Adipocyte (in vitro differentiated cells): ENCODE measurements at places on chromosomes 13 and 19.

- DNase-seq, result no peak
These were observed 9.4 kb upstream of the DCUN1D2 start for GRCh38 chr13:113499936-113500335.

DNA sequence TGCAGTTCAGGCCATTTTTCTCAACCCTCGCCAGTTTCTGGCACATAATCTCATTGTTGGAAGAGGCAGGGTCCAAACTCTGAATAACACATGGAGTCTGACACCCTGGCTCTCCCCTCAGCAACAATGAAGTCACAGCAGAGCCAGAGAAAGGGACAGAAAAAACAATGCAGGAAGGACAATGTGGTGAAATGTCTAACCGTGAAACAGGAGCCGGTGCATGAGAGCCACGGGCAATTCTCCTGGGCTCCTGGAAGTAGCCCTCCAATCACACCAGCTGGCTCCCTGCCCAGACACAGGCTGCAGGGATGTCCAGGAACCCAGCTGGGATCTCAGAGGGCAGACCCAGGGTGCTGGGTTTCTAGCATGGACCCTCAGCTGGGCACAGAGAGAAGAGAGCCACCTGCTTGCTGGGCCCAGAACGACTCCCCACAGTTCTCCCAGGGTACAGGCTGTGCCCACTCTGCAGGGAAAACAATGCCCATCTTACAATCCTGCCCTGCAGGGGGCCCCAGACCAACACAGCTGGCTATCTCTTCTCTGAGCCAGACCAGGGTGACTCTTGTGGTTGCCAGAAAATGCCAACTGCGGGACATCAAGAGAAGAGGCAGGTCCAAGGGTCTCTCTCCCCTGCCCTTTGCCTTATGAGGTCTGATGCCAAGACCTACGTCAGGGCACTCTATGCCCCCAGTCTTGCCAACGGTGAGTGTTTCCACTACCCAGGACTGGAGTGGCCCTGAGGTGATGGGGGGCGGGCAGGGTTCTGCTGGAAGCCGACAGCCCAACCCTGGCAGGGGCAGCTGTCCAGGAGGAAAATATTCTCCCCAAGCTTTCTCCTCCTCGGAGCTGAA is 64.5 kb downstream of the CEBPG start:
- no peak for DNase-seq

GRCh38 chr13:51324714-51325420 is 14.6 kb upstream of the SERPINE3 start:
- DNase-seq, result no peak

- no peak for DNase-seq
These were observed 452.6 kb upstream of the KLF12 start for GRCh38 chr13:74586847-74587246.

DNA sequence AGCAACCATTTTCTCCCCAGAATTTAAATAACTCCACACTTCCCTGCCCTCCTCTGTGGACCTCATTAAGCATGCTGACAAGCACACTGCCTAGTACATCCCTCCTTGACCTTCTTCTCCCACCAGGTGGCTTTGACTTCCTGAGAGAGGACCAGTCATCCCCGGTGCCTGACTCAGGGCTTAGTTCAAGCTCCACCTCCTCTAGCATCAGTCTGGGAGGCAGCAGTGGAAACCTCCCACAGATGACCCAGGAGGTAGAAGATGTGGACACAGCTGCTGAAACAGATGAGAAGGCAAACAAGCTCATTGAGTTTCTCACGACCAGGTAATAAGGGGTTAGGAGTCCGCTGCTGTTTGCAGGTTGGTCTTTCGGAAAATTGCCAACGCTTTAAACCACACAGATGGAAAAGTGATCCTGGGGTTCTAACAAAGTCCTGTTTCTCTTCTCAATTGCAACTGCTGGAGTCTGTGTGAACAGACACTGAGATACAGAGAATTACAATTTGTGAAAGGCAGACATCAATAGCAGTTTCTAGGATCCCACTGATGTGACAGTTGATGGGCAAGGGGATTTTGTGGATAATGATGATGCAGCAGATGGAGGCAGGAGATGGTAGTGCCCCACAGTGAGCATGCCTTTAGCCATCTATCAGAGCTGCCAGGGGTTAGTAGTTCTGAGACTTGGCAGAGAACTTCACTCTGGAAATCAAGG is 86.7 kb downstream of the ZAR1L start:
- DNase-seq, result no peak

DNA sequence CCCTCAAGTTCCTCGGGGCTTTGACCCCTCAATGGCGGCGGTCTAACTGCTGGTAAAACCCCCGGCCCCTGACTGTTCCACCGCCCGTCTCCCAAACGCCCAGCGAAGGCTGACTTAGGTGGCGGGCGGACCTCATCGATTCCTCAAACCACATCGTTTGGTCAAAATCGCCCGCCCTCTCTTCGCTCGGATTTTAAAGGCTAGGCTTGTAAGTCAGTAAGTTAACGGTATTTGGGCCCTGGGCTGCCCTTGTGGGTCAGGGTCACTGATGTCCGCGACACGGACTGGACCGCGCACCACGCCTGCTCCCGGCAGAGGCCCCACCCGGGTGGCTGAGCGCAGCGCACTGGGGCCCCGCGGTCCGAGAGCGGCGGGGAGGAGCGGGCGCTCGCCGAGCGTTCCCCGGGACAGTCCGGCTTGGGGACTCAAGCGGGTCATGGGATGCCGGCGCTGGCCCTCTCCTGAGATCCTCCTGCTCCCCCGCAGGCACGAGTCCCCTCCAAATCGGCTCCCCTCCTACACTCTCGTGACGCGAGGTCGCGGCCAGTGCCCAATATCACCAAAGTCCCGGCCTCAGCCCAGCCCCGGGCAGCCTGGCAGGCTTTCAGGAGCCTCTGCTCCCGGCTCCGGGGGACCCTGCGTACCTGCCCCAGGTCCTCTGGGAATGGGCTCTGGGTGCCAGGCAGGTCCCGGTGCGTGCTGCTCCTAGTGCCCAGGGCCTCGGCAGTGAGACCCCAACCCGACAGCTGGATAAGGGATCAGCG is 1.0 kb downstream of the FLT1 start:
- DNase-seq, result peak; percentile 71

- DNase-seq, result no peak
These were observed 607.4 kb downstream of the EFNB2 start for GRCh38 chr13:105928048-105928447.

- DNase-seq, result peak; percentile 58
These were observed 26.4 kb upstream of the TPTE2 start for GRCh38 chr13:19587635-19588300.

- DNase-seq, result no peak
These were observed at the start of gene UHRF1 for GRCh38 chr19:4909156-4909896. TSS of gene UHRF1 (plus strand) at chr19:4909501. CDS start at chr19:4910886, 1,385 bp downstream.

DNA sequence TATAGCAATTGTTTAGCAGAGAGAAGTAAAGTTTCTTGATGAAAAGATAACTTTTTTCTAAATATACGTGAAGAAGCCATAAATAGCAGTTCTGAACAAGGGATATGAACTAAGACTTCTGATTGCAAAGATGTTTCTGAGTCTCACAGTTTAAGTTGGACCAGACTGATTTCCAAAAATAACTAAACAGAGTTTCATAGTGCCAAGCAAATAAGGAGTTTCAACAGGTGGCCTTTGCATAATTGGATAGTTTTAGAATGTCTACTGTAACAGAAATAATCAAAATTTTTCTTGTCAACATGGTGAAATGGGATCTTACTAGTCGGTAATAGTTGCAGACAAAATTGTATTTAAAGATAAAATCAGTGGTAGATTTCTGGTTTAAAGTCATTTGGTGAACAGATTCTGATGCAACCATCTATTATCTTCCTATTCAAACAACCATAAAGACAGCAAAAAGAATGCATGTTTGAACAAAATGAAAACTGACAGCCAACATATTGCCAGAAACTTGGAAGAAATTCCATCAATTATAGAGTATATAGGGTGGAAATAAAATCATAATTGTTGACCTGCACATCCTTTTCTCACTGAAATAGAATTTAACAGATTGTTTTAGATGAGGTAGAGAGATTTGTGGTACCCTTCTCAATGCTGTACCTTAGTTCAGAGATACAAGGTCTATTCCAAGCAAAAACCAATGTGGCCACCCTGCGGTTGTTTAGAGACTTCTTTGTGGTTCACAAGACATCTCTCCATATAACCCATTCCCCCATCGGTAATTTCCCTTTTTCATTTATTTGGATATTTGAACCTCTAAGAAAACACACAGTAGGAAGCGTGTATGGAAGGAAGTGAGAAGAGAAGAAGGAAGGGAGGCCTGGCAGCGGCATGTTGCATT is 275.3 kb downstream of the COG6 start:
- DNase-seq, result no peak

DNA sequence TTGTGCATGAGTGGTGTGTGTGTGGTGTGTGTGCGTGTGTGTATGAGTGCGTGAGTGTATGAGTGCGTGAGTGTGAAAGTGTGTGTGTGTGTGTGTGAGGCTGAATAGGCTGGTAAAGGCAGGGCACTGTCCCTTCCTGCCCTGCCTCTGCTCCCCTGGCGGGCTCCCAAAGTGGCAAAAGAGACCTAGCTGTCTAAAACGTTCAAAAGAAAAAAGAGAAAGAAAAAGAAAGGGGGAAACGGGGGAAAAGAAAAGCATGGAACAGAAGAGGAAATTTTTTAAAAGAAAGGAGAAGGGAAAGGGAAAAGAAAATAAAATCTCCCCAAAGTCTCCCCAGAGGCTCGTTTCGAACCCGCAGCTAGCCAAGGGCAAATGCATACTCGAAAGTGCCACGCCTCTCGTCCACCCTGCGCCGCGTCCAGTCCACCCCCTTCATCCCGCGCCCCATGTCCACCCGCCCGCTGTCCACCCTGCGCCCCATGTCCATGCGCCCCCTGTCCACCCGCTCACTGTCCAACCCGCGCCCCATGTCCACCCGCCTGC is 37.0 kb upstream of the FLT1 start:
- no peak for DNase-seq

GRCh38 chr19:10510301-10510802 is 6.9 kb downstream of the S1PR5 start:
- DNase-seq, result peak; percentile 53

- peak; percentile 85 for DNase-seq
These were observed 7.3 kb downstream of the OPA3 start for GRCh38 chr19:45577111-45577905.

DNA sequence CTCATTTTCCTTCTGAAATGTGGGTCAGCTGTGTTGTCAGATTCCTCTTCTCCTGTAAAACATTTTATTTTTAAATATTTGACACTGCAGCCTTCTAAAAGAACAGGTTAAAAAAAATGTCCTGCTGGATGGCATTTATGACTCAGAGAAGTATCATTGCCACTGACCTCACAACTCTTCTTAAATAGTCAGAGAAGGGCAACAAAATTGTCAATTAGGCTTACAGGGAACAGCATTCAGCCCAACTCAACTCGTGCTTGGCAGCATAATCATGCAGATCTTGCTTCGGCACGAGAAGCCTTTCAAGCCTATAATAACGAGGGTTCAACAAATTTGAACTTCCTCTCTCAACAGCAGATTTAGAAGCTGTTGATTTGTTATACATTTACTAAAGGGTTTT is 296.7 kb upstream of the DACH1 start:
- peak; percentile 11 for DNase-seq

DNA sequence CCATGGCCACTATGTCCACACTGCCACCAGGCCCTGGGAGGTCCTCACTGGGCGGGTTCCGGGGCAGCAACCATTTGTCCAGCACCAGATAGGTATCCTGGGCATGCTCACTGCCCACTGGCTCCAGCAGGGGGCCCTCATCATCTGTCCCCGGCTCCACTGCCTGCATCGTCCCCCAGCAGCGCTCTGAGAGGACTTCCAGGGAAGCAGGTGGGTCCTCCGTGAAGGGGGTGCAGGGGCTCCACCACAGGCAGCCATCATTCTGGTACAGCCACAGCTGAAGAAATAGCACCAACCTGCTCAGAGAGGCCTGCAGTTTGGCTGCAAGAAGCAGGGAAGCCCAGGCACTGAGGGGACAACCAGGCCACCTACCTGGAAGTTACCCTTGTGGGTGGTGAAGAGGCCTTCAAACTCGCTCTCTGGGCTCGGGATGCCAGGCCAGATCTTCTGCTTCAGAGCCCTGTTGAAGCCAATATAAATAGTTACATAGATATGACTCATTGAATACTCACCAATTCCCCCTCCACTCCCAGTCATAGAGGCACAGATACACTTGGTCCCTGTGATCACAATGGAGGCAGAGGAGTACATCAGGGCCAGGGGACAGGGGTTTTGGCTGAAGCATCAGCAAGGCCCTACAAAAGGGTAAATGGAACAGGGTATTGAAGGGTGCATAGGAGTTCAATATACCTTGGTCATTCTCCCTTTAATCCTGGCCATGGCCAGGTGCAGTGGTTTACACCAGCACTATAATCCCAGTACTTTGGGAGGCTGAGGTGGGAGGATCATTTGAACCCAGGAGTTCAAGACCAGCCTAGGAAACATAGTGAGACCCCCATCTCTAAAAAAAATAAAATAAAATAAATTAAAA is 4.1 kb downstream of the SWSAP1 start:
- DNase-seq, result peak; percentile 68

DNA sequence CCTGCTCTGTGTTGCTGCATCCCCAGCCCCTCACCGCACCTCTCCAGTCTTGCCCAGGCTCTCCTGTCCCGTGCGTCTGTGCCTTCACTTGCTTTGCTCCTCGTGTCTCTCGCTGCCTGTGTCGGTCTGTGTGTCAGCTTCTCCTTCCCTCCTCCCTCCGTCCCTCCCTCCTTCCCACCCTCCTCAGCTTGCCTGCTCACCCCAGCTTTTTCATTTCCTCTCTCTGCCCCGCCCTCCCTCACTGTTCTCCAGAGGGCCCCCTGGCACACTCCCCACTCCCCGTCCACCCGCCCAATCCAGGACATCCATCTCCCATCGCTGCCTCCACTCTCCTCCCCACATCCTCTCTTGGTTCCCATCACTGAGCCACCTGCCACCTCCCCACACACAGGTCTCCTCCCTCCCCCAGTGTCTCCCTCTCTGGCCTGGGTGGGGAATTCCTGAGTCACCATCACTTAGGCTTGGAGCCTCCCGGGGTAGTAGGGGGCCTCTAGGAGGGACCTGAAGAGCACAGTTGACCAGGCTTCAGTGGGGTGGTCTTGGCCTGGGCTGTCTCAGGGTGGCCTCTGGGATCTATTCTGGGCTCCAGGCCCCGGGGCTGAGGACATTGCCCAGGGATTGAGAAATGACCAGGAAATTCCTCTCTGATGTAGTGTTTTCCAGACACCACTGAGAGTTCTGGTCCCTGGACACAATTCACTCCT is at the start of gene PTGIR:
TSS of gene PTGIR (minus strand) at position 132 of the 704 bp plus-strand sequence. CDS start 864 bp downstream, outside the sequence.
- DNase-seq, result peak; percentile 88

GRCh38 chr13:32060401-32060878 is 28.9 kb downstream of the FRY start:
- DNase-seq, result no peak

GRCh38 chr19:19637523-19638251 is 5.8 kb downstream of the GMIP start:
- DNase-seq, result no peak
